Stimulated activated CD4-positive, alpha-beta T cell treated with anti-CD3 and anti-CD28 coated beads, Interleukin-2, amount 100 ng/mL, for 24 hours (primary cell): ENCODE measurements at places on chromosomes 6 and 20.

GRCh38 chr6:138726066-138726756 is 47.4 kb upstream of the CCDC28A start:
- no peak for DNase-seq

GRCh38 chr20:20405623-20406022 is 37.7 kb downstream of the INSM1 start:
- DNase-seq: no peak

DNA sequence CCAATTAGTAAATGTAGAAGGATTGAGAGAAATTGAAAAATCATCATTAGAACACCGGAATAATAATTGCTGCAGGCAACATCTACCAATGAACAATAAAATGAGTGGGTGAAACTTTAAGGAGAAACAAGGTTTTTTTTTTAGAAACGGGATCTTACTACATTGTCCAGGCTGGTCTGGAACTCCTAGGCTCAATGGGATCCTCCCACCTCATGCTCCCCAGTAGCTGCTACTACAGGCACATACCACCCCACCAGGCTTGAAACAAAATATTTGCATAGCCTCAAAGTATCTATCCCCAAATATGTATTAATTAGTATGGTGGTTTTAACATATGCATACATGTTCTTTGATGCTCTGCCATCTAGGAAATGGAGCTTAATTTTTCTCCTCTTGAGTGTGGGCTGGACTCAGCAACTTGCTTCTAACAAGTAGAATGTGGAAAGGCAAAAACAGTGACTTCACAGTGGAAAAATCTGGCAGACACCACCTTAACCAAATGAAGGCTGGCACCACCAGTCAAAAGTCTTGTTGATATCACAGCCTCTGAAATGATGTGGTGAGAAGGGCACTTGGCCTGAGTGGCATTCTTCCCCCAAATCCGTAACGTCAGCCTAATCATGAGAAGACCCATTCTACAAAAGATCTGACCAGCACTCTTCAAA is 12.1 kb downstream of the NRSN2 start:
- DNase-seq: no peak

DNA sequence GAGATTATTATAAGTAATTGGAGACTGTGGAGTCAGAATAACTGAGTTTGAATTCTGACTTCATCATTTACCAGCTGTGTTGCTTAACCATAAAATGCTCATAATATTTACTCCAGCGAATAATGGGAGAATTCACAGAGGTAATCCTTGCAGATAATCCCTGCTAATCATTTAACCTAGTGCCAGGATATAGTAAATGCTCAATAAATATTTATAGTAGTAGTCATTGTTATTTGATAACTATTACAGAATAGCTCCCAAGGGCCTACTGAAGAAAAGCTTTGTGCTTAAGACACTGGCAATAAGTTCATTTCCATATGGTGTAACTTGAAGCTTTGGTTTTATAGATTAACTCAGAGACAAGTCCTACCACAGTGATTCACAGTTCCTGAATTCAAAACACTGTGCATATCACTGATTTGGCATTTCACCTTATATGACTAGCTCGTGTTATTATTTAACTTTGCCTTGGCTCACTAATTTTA is 208.8 kb upstream of the PLCB4 start:
- no peak for DNase-seq

GRCh38 chr20:4633780-4634179 is 87.9 kb upstream of the PRND start:
- DNase-seq: no peak

- DNase-seq: no peak
Observed at GRCh38 chr6:25793970-25794369, 37.9 kb downstream of the SLC17A1 start.
